Activated naive CD8-positive, alpha-beta T cell treated with anti-CD3 and anti-CD28 coated beads for 36 hours (primary cell): ENCODE measurements at places on chromosomes 2 and 18. TPM values are rescaled to one million over a fixed set of nuclear protein-coding genes. Genes with fewer than 3 reads are reported as not detected.

- DNase-seq = no peak
Observed at GRCh38 chr2:63840081-63840784, 1.5 kb upstream of the UGP2 start.

DNA sequence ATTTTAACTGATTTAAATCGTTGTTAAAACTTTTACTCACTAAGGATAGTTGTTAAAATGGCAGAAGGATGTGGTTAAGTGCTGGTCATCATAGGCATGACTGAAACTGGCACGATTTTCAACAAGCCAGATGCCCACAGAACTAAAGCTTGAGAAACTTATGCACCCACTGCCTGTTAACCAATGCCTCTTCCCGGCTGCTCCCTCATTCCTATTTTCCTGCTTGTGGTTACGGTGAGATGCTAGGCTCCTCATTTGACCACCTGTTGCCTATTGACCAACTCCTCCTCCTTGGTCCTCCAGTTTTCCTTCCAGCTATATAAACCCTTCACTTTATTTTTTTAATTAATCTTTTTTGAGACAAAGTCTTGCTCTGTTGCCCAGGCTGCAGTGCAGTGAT is 238.7 kb downstream of the TFCP2L1 start:
- no peak for DNase-seq

DNA sequence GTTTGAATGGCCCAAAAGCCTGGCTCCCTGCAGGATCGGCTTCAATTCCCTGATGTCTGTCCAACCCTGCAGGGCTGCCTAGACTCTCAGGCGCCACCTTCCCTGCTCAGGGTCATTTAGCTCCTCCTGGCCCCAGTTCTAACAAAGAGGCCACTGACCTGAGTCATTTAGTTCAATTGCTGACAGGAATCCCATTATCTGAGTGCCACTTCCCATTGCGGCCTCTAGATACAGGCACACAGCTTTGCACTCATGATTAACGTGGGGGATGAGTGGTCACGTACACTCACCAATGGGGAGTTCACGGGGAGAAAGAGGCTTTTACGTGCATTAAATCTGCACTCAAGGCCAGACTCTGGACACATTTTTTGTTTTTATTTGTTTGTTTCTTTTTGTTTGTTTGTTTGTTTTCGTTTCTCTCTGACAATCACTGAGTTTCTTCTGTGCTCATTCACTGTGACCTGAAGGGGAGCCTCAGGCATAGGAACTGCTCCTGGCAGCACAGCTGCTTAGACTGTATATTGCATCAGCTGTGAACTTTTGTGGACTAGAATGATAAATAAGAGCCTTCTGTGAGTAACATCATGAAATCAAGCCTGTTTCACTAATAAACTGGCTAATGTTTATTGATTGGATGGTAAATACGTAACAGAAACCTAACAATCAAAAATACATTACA is 118.9 kb upstream of the CTNNA2 start:
- no peak for DNase-seq

The SERPINB12 gene
- total RNA-seq = not detected

The MOCOS gene
- total RNA-seq = 0.14 TPM

The RSAD2 gene
- 10.0 TPM for total RNA-seq

The CDK15 gene
- not detected for total RNA-seq
